ENCODE measurements at places on chromosomes 5 and 9.
A peak's percentile ranks its signal among the peaks of the same experiment; 100 is the strongest.

DNA sequence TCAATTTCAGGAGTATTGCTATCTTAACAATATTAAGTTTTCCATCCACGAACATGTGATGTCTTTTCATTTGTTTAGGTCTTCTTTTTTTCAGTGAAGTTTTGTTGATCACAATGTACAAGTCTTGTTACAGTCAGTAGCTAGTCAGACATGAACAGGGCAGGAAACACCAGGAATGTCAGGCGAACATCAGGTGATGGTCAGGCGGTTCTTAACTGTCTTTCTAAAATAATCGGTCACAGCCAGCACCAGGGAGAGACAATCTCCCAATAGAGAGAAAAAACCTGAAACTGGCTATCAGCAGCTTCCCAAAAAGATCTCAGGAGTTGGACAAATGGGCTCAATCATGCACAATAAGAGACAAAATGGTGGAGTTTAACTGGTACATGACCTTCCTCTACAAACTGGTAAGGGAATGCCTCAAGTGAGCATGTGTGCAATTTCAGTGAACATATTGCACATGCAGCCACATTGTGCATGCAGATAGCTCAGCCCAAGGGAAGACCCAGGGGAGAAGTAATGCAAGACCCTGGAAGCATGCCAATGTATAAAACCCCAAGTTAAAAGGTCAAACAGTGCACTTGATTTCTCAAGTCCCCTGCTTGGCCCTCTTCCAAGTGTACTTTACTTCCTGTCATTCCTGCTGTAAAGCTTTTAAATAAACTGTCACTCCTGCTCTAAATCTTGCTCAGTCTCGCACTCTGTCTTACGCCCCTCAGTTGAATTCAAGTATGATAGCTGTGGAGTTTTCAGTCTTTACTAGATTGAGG lies 176.1 kb upstream of the RASEF start:
- H3K4me1 ChIP-seq = no peaks in the 10 kb centered on the region
- no peaks in the 10 kb centered on the region for H3K36me3 ChIP-seq
- H3K4me3 ChIP-seq = no peak overlapping the region
- H3K27me3 ChIP-seq = no peaks in the 10 kb centered on the region
- no peak for DNase-seq

DNA sequence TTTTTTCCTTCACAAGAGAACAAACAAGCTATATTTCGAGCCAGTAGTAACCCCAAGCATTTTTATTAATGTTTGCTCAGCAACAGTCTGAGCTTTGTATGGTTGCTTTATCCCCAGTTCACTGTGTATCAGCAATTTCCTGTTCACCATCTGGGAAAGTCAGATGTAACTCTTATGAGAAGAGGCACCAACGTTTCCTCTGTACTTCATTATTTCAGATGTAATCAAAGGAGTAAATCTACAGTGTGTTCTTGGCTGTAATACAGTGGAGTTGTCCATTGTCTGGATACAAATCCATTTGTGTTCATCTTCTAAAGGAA lies 340.2 kb downstream of the ARRDC3 start:
- no peaks in the 10 kb centered on the region for H3K4me1 ChIP-seq
- no peaks in the 10 kb centered on the region for H3K36me3 ChIP-seq
- DNase-seq = no peak
- no peak overlapping the region for H3K27ac ChIP-seq
- no peak overlapping the region for H3K4me3 ChIP-seq
- peaks cover 5% of the 10 kb centered on the region for H3K27me3 ChIP-seq

DNA sequence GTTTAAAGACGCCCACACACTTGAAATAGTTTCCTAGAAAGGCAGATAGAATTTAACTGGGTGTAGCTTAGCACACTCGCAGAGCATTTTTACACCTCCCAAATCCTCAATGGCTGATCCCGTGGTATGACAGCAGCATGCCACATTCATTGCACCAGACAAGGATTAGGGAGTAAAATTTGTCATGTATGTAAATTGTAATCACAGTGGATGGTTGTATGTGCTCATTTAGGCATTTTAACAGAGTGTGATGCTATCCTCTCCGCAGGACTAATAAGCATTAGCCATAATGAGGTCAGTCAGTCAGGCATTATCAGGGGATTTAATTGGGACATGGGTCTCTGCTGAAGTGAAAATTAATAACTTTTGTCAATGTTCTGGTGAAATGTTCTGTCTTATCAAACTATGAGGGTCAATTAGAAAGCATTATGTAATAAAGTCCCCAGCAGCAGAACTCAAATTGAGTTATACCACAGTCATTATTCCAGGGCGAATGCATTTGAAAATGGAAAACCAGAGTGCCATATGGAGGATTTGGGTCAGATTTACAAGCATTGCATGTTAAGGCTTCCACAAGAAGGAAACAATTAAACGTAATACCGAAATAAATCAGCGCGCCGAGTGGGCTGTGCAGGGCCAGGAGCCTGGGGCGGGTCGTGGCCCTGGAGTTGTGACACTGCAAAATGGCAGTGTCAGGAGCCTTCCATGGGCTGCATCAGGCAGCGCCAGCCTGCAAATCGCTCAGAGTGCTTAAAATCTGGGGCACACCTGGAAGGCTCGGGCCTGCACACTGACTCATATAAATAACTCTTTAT lies 602.2 kb downstream of the BNC2 start:
- no peaks in the 10 kb centered on the region for H3K36me3 ChIP-seq
- H3K4me3 ChIP-seq = no peak overlapping the region
- H3K27me3 ChIP-seq = no peaks in the 10 kb centered on the region

- no peak for DNase-seq
- H3K27me3 ChIP-seq = peaks cover 15% of the 10 kb centered on the region
- H3K4me3 ChIP-seq = no peak overlapping the region
- H3K36me3 ChIP-seq = no peaks in the 10 kb centered on the region
These were observed 77.2 kb upstream of the NEK6 start for GRCh38 chr9:124180557-124180956.

DNA sequence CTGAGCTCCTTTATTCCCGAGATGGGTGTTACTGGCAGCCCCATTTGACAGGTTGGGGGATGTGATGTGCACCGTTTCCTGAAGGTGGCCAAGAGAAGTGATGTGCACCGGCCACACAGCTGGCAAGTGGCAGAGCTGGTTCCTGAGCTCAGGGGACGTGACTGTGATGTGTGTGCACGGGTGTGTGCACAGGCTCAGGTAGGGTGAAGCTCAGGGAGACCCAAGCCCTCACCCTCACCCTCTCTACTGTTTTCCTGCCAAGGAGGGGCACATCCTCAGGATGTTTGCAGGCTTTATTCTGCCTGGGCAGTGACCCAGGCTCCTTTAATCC lies 56.6 kb downstream of the WWC1 start:
- H3K27me3 ChIP-seq = peaks cover 8% of the 10 kb centered on the region
- no peaks in the 10 kb centered on the region for H3K36me3 ChIP-seq
- H3K4me3 ChIP-seq = no peak overlapping the region
- no peak overlapping the region for H3K27ac ChIP-seq
- H3K4me1 ChIP-seq = peaks cover 8% of the 10 kb centered on the region

DNA sequence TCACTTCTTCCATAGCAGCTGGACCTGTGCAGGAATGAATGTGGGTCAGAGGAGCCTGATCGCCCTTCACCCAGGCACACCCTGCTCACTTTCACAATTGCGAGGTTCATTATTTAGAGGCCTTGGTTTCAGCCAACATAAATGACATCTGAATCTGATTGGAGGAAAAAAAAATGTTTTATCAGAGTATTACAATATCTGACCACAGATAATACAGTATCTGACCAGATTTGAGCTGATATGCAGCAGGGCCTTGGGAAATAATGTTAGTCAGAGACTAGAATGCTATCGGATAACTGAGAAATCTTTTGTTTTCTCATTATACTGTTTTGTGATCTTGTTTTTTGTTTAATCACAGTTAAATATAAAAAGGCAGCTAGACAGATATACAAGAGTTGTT lies 7.7 kb downstream of the ICE1 start:
- no peak overlapping the region for H3K4me3 ChIP-seq
- H3K36me3 ChIP-seq = peaks cover 2% of the 10 kb centered on the region
- peak overlapping the region; percentile 63 for H3K27ac ChIP-seq
- H3K4me1 ChIP-seq = peaks cover 46% of the 10 kb centered on the region

DNA sequence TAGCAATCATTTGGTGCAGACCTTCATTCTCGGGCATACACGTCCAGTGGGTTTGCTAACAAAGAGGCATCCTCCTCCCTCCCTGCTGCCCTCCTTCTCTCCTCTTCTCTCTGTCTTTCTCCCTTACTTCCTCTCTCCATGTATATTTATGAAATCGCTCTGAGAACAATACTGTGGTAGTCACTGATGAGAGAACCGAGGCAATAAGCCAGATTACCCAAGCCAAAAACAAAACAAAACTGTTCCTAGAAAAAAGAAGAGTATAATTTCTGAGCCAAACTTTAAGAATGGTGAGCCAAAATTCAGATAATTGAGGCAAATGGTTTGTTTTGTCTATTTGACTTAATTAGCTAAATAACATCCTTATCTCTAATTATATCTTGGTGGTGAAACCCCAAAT lies 15.8 kb upstream of the HMHB1 start:
- no peaks in the 10 kb centered on the region for H3K4me1 ChIP-seq
- no peak for DNase-seq
- H3K27me3 ChIP-seq = peaks cover 24% of the 10 kb centered on the region
- H3K27ac ChIP-seq = no peak overlapping the region
- no peak overlapping the region for H3K4me3 ChIP-seq
- H3K36me3 ChIP-seq = peaks cover 2% of the 10 kb centered on the region

GRCh38 chr5:75471193-75471592 lies 40.2 kb downstream of the CERT1 start:
- no peak overlapping the region for H3K27ac ChIP-seq
- peaks cover 11% of the 10 kb centered on the region for H3K4me1 ChIP-seq
- no peak for DNase-seq
- H3K4me3 ChIP-seq = no peak overlapping the region
- H3K27me3 ChIP-seq = no peaks in the 10 kb centered on the region

GRCh38 chr9:136614967-136615623 lies 47.6 kb upstream of the EGFL7 start:
- no peak overlapping the region for H3K4me3 ChIP-seq
- no peak overlapping the region for H3K27ac ChIP-seq
- peaks cover 13% of the 10 kb centered on the region for H3K27me3 ChIP-seq

- no peaks in the 10 kb centered on the region for H3K36me3 ChIP-seq
- H3K27ac ChIP-seq = no peak overlapping the region
- H3K4me1 ChIP-seq = no peaks in the 10 kb centered on the region
- DNase-seq = no peak
- H3K4me3 ChIP-seq = no peak overlapping the region
These were observed 378.9 kb downstream of the RAB3C start for GRCh38 chr5:58961631-58962280.

DNA sequence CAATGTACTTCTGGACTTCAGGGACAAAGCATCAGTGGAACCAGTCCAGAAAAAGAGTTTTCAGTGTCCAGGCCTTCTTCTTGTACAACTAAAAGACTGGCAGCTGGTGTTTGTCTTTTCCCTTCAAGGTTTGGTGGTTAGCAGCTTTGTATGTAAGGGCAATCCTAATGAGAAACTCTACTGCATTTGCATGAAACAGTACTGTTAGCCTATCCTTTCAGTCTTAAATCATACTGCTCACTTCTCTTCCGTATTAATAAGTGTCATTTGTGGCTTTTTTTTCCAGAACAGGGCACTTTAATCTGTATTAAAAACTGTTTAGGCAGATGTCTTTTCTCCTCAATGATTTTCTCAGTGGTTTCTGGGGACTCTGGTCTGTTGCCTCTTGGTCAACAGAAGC lies 48.9 kb downstream of the FAM174A start:
- no peak overlapping the region for H3K27ac ChIP-seq
- peaks cover 3% of the 10 kb centered on the region for H3K36me3 ChIP-seq
- H3K27me3 ChIP-seq = no peaks in the 10 kb centered on the region
- no peak for DNase-seq
- H3K4me1 ChIP-seq = no peaks in the 10 kb centered on the region

- H3K4me1 ChIP-seq = no peaks in the 10 kb centered on the region
- no peak overlapping the region for H3K27ac ChIP-seq
These were observed 120.1 kb upstream of the MYO10 start for GRCh38 chr5:17056141-17056631.

- H3K27me3 ChIP-seq = no peaks in the 10 kb centered on the region
- H3K4me1 ChIP-seq = no peaks in the 10 kb centered on the region
- no peak overlapping the region for H3K27ac ChIP-seq
- no peaks in the 10 kb centered on the region for H3K36me3 ChIP-seq
- no peak overlapping the region for H3K4me3 ChIP-seq
These were observed 14.1 kb upstream of the LURAP1L start for GRCh38 chr9:12760758-12761157.

DNA sequence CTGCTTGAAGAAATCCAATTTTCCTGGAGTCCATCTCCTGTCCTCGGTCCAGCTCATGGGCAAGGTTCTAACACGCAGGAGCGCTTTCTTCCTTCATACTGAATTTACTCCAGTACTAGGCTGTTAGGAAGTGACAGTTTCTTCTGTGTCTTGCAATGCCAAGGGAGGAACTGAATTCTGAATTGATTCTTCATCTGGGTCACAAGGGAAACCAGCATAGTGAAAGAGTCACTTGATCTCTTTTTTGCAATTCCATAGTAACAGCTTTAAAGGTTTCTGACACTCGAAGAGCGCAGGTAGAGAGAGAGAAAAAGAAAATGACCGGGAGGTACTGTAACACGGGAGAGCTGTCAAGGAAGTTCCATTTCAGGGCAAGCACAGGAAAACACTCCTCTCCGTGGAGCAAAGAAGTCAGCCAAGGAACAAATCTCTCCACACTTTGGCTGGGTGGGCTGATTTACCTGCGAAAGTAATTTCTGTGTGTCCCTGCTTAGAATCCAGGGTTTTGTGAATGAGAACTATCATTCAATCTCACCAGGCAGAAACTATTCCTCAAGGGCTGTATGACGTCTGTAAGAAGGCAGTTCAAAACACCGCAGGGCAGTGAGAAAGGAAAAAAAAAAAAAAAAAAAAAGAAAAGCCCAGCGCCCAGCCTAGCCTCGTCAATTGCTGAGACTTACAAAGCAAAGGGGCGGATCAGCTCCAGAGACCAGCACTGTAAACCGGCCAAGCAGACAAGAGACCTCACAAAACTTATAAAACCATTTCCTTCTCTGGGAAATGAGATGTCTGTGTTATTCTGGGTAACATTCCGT lies 617.8 kb downstream of the PDE4D start:
- peak overlapping the region; percentile 86 for H3K4me3 ChIP-seq
- peaks cover 6% of the 10 kb centered on the region for H3K4me1 ChIP-seq
- peaks cover 27% of the 10 kb centered on the region for H3K27me3 ChIP-seq
- DNase-seq = no peak
- no peak overlapping the region for H3K27ac ChIP-seq

DNA sequence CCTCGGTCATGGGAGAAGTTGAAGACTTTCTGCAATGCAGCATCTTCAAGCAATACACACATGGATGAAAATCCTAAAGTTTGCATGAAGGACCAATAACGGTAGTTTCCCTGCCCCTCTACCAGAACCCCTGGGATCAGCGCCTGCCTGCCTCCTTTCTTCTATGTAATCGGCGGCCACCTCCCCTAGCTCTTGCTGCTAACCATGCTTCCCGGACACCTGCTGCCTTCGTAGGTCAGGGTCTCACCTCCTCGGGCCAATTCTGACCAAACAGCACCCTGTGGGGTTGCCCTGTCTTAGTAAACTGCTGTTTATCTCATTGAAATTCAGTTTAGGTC lies 388 bp upstream of the MED10 start:
- peak overlapping the region; percentile 99 for H3K4me3 ChIP-seq
- peaks cover 5% of the 10 kb centered on the region for H3K27me3 ChIP-seq
- peaks cover 7% of the 10 kb centered on the region for H3K36me3 ChIP-seq

DNA sequence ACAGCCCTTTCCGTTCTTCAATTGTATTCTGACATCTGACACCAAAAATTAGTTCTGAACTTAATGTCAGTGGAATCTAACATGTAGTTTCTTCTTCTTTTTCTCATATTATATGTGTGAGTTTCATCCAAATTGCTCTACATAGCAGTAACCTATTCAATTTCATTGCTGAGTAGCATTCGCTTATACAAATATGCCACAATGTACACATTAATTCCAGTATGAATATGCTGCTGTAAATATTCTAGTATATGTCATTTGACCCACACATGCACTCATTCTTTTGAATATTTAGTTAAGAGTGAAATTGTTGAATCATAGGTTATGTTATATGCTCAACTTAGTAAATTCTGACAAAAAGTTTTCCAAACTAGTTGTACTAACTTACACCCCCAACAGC lies 550.9 kb downstream of the CHSY3 start:
- no peak overlapping the region for H3K4me3 ChIP-seq
- no peaks in the 10 kb centered on the region for H3K4me1 ChIP-seq
- H3K27ac ChIP-seq = no peak overlapping the region
- no peaks in the 10 kb centered on the region for H3K27me3 ChIP-seq

Measured in T-helper 17 cell (primary cell).